ENCODE measurements at places on chromosomes 3 and 15.

DNA sequence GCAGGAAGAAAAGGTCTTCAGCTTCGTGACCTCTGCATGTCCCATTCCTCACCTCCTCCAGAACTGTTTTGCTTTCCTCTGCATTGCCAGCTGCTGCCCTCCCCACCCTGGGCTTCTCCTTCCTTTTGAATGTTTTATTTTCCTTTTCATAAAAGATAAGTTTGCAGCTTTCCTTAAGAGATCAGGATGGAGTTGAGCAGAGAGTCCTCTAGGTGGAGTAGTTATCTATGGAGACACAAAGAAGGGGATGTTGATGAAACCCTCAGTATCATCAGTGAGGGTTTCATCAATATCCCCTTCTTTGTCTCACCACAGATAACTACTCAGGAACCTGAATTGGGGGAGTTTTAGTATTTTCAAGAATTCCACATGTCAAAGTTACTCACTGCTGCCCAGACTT lies 19.0 kb upstream of the SLC25A36 start:
- DNase-seq = no peak

DNA sequence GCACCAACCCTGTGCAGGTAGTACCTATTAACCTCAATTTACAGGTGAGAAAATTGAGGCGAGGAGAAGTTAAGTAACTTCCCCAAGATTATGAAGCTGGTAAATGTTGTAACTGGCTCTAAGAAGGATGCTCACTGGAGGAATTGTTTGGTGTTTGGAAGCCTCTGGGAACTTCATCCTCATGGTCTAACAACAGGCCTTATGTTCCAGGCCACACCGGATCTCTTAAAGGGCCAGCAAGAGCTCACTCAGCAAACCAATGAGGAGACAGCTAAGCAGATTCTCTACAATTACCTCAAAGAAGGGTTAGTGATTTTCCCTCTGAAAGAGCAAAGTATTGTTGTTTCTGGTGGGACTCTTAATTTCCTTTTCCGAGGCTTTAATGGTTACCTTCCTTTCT lies 63.9 kb downstream of the CGNL1 start:
- DNase-seq = no peak

DNA sequence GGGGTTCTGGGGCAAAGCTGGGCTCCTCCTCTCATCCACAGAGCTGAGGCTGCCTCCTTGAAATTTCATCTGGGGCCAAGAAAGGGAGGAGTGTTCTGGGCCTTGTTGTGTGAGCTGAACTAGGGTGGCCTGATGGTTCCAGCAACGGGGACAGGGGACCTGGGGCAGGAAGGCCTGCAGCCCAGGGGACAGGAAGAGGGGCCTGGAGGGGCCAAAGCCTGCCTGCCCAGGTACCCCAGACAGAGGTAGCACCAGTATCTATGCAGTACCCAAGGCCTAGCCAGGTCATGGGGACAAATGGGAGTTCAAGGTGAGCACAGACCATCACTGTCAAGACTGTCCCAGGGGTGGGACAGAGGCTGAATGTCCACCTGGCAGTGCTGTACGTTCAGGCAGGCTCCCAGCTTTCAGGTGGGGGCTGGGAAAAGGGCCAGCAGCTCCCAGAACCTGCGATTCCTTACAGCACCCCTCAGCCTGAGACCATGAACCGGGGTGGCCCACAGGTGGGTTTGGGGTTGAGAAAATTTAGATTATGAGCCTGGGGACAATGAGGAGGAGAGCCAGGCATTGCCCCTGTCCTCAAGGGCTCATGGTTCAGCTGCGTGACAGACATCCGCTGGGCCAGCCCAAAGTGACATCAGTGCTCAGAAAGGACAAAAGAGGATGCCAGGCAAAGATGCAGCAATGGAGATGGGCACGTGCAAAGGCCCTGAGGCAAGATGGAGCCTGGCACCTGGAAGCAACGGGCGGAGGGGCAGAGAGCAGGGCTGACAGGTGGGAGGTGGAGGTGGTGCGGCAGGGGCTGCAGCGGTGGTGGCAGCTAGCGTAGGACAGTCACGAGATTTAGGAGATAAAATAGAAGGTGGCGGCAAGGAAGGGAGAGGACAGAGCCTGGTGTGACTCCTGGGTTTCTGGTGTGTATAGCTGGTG lies 28.0 kb downstream of the PSTPIP1 start:
- no peak for DNase-seq

DNA sequence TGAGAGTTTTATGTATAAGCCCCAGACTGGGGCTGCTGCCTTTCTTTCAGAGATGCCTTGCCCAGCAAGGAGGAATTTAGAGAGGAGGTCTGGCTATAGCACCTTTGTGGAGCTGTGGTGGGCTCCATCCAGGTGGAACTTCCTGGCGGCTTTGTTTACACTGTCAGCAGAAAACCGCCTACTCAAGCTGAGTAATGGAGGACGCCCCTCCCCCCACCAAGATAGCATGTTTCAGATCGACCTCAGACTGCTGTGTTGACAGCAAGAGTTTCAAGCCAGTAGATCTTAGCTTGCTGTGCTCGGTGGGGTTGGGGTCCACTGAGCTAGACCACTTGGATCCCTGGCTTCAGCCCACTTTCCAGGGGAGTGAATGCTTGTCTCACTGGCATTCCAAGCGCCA lies 155.6 kb downstream of the STXBP5L start:
- no peak for DNase-seq

DNA sequence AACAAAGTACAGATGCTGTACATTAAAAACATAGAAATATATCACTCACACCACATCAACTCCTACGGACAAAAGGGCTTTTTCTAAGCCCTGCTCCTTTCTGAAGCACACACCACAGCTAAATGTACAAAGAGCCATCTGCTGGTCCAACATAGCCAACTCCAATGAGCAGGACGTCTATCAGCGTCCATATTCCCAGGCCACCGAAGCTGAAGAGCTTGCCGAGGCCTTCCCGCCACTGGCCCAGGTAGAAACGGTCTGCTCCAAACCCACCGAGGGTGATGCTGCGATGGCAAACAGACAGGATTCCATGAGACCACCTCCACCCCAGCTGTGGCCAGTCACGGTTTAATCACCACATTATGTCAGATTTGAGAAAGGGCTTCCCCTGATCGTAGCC lies 9.8 kb downstream of the TM2D3 start:
- no peak for DNase-seq

DNA sequence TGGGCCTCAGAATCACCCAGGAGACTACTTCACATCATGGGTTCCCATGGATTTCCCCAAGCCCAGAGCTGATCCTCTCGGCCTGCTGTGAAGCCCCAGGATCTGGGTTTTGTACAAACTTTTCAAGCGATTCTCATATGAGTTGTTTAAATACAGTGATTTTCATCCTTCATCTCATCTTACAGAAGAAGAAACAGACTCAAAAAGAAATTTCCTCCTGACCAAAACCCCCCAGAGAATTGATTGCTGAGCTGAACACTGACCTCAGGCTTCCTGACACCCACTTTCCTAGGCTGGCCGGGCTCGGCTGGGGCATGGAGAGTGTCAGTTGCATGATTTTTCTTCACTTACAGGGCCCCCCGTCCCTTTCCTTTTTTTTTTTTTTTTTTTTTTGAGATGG lies 60.3 kb downstream of the BDH1 start:
- no peak for DNase-seq

- DNase-seq = no peak
Observed at GRCh38 chr15:45481135-45481534, 41.4 kb downstream of the SLC30A4 start.

DNA sequence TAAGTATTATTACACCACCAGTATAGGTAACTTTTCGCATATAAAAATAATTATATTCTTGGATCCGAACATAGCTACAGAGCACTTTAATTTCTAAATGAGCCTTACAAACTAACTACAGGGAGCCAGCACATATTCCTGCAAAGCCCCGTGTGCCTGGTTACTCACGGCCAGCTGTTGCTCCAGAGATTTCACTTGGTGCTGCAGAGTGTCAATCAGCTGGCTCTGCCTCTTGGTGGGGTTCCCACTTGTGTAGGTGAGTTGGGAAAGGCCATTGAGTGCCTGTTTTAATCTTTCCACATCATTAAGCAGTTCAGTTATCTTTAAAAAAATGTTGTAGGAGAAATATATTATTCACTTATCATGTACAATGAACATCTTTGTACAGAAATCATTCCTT lies 98.9 kb downstream of the UACA start:
- no peak for DNase-seq

DNA sequence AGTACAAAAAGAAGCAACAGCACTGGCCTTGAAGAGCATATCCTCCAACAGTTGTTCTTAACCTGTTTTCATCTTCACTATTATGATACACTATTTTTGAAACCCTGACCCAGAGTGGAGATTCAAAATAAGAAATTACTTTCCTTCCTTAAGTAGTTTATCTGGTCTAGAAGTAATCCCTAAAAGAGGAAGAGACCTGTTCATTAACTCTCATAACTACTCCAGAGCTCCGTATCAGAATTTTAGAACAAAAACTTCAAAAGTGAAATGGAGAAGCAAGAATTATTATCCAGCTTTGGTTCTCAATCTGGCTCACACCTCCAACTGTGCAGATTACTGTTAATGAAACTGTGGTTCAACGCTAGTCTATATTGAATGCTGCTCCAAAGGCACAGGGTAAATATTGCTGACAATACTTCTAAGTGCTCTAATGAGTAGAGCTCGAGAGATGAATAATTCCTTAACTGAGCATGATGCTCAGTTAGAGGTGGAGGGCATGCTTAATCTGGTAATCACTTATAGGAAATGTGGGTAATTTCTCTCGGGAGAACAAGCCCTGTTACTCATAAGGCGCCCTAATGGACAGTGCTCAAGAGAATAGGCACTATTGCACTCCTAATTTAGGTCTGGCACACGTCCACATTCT lies 5.2 kb downstream of the LCMT2 start:
- DNase-seq = no peak

- DNase-seq = no peak
Observed at GRCh38 chr3:12661926-12662592, 1.9 kb downstream of the RAF1 start.

DNA sequence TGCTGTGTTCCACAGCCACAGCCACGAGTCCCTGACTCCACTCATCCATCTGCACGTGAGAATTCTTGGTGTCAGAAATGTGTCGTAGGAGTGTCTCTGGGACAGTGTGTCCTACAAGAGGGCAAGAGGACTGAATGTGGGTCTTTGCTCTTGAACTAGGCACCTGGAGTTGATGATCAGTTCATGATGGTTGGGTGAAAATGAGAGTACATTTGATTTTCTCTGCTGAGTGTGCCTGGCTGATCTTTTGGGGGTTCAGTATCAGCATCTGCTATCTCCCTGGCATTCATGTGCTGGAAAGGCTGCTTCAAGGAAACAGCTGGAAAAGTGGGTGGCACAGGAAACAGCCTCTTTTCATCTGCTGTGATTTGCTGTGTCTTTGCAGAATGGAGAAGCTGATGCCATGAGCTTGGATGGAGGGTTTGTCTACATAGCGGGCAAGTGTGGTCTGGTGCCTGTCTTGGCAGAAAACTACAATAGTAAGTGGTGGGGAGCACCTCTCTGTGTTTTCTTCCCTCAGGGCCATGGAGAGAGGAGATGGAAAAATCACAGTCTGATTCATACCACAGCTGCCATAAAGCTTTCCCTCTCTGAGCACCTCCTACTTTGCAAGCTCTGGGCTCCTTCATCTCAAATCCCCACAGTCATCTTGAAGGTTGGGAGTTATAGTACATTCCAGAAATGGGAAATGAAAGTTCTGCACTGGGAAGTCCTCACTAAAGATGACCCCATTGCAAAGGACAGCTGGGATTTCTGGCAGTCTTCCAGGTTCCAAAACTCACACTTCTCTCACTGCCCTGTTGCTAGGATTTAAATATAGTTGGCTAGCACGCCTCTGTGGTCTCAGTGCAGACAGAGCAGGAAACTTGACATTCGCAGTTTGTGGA lies 17.8 kb downstream of the TF start:
- DNase-seq = no peak

DNA sequence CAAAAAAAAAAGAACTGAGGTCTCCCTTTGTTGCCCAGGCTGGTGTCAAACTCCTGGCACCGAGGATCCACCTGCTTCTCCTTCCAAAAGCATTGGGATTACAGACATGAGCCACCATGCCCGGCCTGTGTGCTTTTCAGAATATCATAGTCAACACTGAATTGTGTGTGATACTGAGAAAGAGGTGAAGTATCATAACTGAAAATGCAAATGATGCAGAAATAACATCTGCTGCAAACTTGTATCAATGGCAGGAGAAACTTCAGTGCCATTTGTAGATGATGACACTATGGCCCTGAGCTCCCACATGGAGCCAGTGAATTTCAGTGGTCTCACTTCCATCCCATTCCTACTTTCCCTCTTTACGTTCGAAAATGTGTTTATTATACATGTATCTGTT lies 21.9 kb downstream of the IL12A start:
- no peak for DNase-seq

GRCh38 chr3:17157713-17158112 lies 273.0 kb downstream of the PLCL2 start:
- DNase-seq = no peak

GRCh38 chr15:63539521-63539920 lies 35.1 kb downstream of the USP3 start:
- no peak for DNase-seq

DNA sequence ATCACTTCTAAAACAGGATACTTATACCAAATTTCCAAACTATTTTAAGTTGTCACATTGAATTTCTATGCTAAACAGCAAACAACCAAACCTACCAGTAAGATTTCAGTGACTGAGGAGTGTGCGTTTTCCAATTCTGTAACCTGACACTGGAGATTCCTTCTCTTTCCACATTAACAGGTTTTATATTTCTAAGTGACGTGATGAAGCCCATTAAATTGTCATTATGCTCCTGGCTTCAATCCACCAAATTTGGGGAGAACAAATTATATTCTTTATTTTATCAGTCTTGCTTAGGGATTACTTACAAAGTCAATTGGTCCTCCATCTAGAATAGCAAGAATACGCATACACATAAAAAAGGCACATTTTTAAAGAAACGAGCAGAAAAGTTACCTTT lies 764.8 kb upstream of the NR2F2 start:
- DNase-seq = no peak

DNA sequence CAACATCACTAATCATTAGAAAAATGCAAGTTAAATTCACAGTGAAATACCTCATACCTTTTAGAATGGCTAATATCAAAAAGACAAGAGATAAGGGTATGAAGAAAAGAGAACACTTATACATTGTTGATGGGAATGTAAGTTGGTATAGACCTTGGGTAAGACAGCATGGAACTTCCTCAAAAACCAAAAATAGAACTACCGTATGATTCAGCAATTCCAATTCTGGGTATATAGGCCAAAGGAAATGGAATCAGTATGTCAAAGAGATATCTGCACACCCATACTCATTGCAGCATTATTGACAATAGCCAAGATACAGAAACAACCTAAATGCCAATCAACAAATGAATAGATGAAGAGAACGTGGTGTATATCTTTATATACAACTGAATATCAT lies 166.8 kb upstream of the LRRN1 start:
- DNase-seq = no peak
